ENCODE measurements at places on chromosomes 6 and 20.

DNA sequence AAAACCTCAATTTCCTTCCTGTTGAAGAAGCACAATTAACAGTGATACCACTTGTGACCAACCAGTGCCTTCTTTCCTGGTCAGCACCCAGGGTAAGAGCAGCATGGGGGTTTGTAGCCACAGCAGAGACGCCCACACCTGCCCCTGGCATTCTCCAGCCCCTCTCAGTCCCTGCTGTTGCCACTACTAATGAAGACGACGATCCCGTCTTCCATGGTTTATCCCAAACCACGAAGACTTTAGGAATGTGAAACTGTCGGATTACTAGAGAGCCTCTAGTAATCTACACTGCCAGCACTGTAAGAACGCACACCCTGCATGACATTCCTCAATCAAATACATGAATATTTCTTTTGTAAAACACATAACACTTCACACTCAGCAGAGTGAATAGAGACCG is 60.0 kb downstream of the GINS1 start:
- DNase-seq = no peak

DNA sequence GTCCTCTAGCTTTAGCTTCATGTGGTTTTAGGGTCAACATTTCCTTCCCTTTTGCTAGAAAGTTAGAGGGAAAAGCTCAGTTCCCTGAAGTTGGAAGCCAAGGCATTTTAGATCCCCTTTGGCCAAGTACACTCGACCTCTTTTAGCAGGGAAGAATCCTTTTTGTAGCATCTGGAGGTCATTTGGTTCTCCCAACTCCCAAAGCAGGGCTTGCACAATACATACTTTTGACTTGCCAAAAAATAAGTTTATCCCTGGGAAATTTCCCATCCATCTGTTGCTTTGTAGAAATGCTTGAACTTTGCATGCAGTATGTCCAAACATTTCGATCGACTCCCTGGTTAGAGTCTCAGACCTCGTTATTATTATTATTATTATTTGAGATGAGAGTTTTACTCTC is 4.6 kb upstream of the EDEM2 start:
- no peak for DNase-seq

DNA sequence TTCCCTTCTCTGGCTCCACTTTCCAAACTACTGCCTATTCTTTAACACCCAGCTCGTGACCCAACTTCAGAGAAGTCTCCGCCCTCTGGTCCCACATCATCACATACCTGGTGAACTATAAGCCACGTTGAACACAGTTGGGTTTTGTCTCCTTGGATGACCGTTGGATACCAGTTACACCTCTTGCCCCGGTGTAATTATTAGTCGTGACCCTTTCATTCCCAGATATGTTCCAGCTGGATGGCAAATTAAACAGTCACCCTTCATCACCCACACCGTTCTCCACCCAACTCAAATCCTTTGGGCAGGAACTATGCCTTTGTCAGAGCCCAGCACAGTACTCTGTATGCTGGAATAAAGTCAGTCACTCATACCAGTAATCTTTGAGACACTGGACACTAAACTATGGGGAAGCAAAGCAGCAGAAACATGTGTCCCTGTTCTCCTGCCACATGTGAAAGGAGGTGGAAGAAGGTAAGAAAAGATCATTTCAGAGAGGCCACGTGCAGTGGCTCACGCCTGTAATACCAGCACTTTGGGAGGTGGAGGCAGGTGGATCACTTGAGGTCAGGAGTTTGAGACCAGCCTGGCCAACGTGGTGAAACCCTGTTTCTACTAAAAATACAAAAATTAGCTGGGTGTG is 22.5 kb downstream of the PLAGL2 start:
- DNase-seq = no peak

GRCh38 chr6:17505062-17505476 is 95.0 kb upstream of the FAM8A1 start:
- no peak for DNase-seq

DNA sequence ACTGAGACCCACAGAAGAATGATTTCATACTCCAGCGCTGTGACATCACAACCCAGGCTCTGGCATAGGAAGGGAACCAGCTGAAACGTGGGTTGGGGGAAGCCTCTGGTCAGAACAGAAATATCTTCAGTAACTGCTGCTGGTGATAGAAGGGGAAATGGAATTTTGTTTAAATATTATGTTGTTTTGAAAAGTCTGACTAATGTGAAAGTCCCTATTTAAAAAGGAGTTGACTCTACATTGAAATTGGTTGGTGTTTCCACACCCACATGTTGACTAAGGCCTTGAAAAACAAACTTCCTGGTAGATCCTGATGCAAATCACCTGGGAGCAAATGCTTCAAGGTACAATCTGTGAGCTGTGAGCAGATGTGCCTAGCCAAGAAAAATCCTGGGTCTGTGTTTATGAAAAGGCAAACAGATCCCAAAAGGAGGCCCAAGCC is 24.5 kb upstream of the TCP11 start:
- no peak for DNase-seq

GRCh38 chr20:52926505-52926904 is 45.7 kb upstream of the TSHZ2 start:
- no peak for DNase-seq

DNA sequence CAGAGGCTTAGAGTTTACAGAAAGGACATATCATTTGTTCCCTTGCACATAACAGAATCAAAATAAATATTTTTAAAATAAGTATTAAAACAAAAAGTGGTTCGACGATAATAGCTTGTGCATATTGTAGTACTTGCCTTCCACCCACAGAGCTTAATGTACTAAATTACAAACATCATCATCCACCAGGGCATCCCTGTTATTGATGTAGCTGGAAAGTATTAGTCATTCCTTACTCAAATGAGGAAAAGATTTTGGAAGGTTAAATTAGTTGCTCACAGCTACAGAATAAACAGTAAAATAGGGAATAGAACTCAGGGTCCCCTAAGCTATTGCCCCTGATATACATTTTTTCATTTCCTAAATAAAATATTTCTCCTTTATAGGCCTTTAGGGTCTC is 150.3 kb downstream of the PTPRK start:
- DNase-seq = no peak

Data from right renal pelvis (tissue), 4 donors.